ENCODE measurements at places on chromosomes 4 and X. TPM values are rescaled to one million over a fixed set of nuclear protein-coding genes. Genes with fewer than 3 reads are reported as not detected.

Gene TMEM47
- total RNA-seq = 128 TPM

DNA sequence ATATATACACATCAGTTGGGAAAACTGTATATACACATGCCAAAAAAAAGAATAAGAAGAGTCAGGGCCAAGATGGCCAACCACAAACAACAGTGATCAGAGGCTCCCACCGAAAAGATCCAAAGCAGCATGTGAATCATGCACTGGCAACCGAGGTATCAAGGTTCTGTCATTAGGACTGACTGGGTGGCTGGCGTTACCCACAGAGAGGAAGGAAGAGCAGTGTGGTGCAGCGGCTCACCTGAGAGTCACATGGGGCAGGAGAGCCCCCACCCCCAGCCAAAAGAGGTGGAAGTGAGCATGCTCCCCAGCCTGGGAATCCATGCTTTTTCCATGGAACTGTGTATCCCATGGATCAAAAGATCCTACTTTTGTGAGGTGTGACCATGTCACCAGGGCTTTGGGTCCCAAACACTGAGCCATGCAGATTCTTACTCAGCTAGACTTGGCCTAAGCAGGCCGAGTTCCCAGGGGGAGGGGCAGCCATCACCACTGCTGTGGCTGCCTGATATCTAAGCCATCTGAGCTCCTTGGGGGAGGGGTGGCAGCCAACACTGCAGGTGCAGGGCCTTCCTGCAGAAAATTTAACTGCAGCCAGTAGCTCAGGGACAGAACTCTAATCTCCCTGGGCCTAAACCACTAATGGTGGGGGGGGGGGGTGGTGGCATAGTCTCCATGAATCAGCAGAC lies 52.8 kb downstream of the P2RY10 start:
- H3K27ac ChIP-seq = no peak overlapping the region
- H3K27me3 ChIP-seq = no peaks in the 10 kb centered on the region
- H3K4me1 ChIP-seq = no peaks in the 10 kb centered on the region
- H3K36me3 ChIP-seq = no peaks in the 10 kb centered on the region
- no peak overlapping the region for H3K4me3 ChIP-seq

Gene GPC4
- 2.8 TPM for total RNA-seq

GRCh38 chr4:82780752-82781231 lies 17.8 kb downstream of the SCD5 start:
- H3K4me1 ChIP-seq = peaks cover 8% of the 10 kb centered on the region
- H3K27ac ChIP-seq = no peak overlapping the region
- H3K27me3 ChIP-seq = no peaks in the 10 kb centered on the region
- H3K36me3 ChIP-seq = no peaks in the 10 kb centered on the region

GRCh38 chr4:26670903-26671537 lies 87.1 kb downstream of the TBC1D19 start:
- H3K27ac ChIP-seq = no peak overlapping the region
- no peak overlapping the region for H3K4me3 ChIP-seq
- H3K36me3 ChIP-seq = no peaks in the 10 kb centered on the region
- no peak for DNase-seq

- H3K4me1 ChIP-seq = no peaks in the 10 kb centered on the region
- no peaks in the 10 kb centered on the region for H3K27me3 ChIP-seq
- DNase-seq = no peak
- no peak overlapping the region for H3K27ac ChIP-seq
- no peak overlapping the region for H3K4me3 ChIP-seq
These were observed 12.5 kb upstream of the HS3ST1 start for GRCh38 chr4:11441194-11441556.

- peak; percentile 26 for DNase-seq
- H3K36me3 ChIP-seq = no peaks in the 10 kb centered on the region
- no peak overlapping the region for H3K4me3 ChIP-seq
- H3K27me3 ChIP-seq = no peaks in the 10 kb centered on the region
- no peak overlapping the region for H3K27ac ChIP-seq
These were observed 43.9 kb downstream of the LUZP4 start for GRCh38 chrX:115333446-115333845.

Gene LIMCH1
- total RNA-seq = 2.8 TPM

DNA sequence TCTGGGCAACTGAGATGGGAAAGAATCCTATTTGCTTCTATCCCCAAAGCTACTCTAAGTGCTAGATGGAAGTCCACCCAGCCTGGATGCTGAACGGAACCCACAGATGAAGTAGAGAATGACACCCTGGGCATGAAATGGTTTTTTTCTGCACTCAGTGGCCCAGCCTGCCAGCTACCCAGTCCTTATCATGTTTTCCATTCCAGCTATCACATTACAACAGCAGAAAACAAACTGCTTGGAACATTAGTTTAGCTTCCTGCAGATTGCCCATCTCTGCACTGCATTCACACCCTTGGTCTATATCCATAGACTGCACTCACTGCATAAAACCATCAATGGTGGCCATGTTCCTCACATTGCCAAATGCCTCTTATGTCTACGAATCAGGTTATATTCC lies 79.1 kb downstream of the NYX start:
- no peaks in the 10 kb centered on the region for H3K4me1 ChIP-seq
- DNase-seq = no peak
- H3K36me3 ChIP-seq = no peaks in the 10 kb centered on the region
- no peak overlapping the region for H3K27ac ChIP-seq
- no peak overlapping the region for H3K4me3 ChIP-seq
- H3K27me3 ChIP-seq = no peaks in the 10 kb centered on the region
